Central memory CD8-positive, alpha-beta T cell (primary cell): ENCODE measurements at places on chromosomes 5 and 9.
A peak's percentile ranks its signal among the peaks of the same experiment; 100 is the strongest.

DNA sequence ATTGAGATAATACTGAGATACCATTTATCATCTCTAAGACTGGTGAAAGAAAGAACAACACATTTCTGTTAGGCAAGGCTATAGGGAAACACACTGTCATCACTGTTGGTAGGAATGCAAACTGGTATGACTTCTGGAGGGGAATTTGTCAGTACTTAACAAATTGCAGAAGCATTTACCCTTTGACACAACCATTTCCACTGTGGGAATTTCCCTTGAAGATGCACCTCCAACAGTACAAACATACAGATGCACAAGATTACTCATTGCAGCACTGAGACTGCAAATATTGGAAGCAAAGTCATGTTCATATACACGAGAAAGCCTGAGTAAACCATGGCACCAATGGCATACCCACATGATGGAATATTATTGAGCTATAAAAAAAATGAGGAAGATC lies 17.6 kb downstream of the GM2A start:
- DNase-seq, result no peak

DNA sequence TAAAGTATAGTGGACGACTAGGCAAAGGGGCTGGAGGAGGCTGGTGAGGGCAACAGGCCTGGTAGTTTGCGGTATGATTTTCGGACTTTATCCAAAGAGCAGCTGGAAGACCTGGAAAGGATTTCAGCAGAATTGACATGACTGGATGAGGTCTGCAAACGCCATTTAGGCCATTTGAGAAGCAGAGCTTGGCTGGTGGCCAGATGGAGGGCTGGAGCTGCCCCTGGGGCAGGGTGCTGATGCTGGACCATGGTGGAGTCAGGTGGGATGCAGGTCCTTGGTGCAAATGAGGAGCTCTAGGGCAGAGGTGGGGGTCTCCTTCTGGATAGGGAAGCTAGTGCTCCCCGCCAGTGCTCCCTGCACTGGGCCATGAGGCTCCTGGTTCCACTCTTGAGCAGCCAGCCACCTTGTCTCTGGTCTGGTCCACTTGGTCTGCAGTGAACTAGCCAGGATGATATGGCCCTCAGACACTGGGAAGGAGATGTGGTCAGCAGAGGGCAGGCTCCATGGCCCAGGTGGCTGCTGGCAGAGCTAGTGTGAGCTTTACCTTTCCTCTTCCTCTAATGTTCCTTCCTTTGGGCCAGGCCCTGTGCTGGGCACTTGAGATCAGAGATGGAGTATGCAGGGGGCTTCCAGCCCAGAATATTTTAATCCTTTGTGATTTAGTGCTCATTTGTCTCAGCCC lies 31.4 kb downstream of the COL27A1 start:
- DNase-seq, result no peak

DNA sequence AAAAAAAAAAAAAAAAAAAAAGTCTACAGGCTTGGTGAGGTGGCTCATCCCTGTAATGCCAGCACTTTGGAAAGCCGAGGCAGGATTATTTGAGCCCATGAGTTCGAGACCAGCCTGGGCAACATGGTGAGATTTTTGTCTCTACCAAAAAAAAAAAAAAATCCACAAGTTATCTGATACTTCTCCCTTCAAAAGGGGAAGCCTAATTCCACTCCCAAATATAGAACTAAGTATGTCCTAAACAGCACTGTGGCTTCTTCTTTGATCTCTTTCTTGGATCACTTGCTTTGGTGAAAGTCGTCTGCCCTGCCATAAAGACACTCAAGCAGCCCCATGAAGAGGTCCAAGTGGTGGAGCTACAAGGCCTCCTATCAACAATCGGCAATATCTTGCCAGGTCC lies 18.8 kb upstream of the STING1 start:
- DNase-seq, result no peak

DNA sequence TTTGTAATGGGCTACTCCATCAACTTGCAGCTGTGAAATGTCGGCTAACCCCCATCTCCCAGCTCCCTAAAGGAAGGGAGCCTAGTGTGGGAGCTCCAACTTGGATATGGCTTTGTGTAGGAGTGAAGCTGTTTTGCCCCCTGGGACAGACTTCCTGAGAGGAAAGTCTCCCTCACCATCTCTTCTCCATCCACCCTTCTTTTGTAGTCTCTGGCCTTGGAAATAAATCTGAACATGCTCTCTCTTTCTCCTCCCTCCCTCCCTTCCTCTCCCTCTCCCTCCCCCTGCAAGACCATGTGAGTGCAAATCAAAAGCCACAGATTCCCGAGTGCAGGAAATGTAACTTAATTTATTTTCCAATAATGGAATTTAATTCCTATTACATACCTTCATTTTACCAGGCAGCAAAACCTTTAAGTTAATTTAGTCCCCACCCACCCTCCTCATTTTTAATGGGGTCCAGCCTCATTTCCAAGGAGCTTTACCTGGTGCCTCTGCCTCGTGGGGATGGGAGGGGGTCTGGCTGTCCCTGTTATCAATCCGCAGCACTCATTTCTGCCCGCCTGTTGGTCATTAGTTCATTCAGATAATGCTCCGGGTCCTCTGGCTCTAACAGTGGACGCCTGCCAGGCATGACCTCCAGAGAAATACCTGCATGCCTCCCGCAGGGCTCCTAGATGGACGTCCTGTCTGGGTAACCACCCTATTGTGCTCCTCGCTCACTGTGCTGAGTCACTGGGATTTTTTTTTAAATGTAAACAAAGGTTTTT lies 122.9 kb upstream of the TAF11L2 start:
- no peak for DNase-seq

- DNase-seq, result no peak
These were observed 45.0 kb upstream of the CDKN2B start for GRCh38 chr9:22054076-22054475.

GRCh38 chr9:84827216-84827765 lies 157.8 kb downstream of the NTRK2 start:
- no peak for DNase-seq

DNA sequence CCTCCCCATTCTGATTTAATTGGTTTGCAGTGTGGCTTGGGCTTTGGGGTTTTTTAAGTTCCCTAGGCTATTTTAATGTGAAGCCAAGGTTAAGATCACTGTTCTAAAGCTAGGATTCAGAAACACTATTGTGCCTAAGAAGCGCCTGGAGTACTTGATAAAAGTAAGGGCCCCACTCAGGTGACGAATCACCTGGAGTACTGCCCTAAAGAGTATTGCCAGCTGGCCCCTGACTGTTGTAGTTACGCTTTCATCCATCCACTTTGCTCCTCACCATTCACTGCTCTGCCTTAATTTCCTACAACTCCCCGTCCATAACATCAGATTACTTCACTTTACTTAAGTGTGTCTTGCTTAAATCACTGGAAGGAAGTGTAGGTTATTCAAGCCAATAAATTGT lies 119.3 kb downstream of the CD180 start:
- no peak for DNase-seq

DNA sequence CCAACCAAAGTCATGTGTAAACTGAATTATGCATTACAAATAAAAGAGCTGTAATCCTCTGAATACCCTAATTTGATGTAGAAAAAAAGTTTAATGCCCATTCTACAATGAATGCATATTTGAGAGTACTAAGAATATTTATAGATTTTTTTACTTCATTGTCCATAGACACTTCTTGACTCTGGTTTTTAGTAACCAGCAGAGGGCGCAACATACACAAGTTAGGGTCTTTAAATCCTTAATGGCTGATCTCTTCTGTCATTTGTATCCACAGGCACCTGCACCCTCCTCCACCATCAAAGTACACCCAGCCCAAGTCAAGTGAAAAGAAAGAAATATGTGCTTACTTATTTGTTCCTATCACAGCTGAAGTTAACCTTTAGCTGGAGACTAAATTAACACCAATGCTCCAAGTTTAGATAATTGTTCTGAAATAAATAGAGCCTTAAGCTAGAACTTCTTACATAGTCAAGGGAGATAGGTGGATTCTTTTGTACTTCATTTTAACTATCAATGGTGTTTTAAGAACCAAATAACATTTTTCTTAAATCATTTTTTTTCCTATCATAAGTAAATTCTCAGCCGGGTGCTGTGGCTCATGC lies 524.2 kb upstream of the DAB2 start:
- peak; percentile 44 for DNase-seq

DNA sequence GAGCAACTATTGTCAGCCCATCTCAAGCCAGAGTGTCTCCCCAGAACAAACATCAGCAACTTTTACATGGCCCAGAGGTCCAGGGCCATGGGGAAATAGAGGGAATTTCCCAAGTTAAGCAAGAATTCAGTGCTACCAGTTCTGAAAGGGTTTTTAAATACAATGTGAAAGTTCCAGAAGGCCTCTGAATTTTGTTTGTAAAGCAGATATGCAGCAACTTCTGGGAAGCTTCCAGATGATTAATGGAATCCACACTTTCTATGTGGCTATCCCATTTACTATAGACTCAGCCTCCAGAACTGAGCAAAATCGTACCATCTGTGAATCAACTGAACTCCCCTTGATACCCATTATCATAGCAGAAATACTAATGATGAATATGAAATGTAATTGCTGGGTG lies 93.8 kb downstream of the FEM1C start:
- DNase-seq, result no peak

DNA sequence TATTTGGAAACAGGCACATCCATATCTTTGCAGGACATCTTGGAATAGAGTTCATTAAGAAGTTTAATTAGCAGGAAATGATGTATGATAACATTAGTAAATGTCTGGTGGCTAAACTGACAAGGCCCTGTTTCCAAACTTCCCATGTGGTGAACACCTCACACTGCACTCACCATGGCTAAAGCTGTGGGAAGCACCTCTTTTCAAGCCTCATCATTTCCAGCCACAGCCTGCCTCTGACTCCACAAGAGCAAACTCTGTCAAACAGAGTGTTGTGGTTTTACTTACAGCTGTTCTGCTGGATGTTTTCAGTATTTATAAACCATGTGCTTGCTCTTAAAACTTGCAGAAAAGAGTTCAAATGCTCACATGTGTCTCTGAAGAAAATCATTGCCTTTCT lies 14.9 kb upstream of the NDUFB6 start:
- no peak for DNase-seq

- DNase-seq, result no peak
These were observed 28.1 kb downstream of the TGFBI start for GRCh38 chr5:136056771-136057335.

- no peak for DNase-seq
These were observed 101.1 kb downstream of the ISL1 start for GRCh38 chr5:51484326-51484725.

DNA sequence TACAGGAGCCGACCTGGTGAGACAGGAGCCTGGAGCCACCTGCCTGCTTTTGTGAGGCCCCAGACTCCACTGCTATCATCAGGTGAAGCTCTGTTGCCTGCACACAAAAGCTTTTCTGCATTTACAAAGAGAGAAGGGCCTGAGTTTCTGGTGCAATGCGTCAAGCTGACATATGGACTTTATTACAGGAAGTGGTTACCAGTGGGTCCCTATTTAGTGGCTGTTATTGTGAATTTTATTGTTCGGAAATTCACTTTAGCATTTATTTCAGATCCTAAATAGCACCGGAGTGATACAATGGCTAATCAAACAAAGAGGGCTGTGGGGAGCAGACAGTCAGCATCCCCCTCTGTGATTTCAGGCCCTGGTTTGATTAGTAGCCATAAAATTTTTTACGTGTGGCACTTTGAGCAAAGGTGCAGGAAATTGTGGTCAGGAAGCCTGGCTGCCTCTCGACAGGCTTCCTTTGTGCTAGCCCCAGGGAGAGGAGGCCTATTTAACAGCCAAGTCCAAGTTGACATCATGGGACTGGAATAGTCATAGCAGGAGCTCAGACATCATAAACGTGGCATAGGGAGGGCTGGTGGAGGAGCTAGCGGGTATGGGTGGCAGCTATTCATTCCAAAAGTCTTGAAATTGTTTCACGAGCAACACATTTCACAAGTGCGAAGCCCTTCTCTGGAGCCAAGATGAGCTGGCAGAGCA lies 8.4 kb downstream of the TGFBI start:
- DNase-seq, result peak; percentile 30

DNA sequence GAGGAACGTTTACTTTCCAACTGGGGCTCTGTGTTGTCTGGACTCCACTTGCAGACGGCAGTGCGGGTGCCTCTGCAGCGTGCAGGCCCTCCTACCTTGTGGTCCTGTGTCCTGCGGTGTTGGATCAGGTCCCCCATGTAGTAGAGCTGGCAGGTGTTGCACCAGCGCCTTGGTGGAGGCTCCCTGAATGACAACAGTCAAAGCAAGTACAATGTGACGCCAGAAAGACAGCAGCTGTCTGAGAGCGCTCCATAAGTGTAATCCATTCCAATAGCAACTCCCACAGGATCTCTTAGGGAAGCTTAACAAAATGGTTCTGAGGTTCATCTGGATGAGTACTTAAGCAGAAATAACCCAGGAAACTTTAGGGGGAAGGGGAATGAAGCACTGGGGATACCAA lies 9.9 kb downstream of the BBLN start:
- no peak for DNase-seq

- no peak for DNase-seq
These were observed 142.7 kb downstream of the PRKACG start for GRCh38 chr9:68871236-68871635.

DNA sequence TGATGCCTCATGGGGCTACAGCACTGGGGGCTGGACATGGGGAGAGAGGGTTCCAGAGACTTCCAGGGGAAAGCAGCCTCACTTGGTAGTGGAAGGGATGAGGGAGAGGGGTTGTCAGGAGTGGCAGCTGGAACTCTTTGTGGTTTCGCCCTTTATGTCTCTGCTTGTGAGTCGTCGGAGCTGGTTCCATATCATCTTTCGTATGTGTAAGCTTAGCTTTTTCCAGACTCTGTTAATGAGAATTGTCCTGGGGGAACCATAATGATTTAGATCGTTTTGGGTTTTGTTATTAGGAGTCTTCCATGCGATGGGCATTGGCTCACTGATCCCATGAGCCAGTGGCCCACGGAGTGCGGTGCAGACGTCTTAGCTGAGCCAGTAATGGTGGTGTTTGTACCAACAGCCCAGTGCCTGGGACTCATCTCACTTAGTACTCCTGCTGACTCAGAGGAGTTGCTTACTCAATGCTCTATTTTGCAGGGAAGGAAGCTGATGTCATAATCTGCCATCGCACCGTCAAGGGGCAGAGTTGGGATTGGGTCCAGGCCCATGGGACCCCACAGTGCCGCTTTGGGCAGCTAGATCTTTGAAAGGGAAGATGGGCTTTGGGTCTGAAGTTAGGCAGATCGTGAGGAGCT lies 48.5 kb downstream of the NEK6 start:
- DNase-seq, result no peak

DNA sequence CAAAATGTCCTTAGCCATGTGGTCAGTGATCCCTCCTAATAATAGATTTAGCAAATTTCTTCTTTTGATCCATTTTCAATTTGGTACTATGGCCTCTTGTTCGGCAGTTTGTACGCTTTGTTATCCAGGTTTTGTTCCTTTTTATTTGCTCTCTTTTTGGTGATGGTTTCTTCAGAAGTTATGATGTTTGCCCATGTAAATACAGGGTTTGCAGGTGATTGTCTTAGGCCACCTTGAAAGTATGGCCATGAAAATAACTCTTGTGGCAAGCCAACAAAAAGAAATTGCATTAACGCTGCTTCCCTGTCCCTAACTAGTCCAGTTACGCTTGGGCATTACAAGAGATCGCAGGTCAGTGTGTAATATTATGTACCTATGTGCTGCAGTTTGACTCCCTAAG lies 8.6 kb downstream of the GPR151 start:
- DNase-seq, result no peak
